Cerebellum (tissue), 4 donors: ENCODE measurements at places on chromosomes 6 and 20. TPM values are rescaled to one million over a fixed set of nuclear protein-coding genes. Genes with fewer than 3 reads are reported as not detected.

The ADGRB3 gene
- 237 TPM for total RNA-seq

DNA sequence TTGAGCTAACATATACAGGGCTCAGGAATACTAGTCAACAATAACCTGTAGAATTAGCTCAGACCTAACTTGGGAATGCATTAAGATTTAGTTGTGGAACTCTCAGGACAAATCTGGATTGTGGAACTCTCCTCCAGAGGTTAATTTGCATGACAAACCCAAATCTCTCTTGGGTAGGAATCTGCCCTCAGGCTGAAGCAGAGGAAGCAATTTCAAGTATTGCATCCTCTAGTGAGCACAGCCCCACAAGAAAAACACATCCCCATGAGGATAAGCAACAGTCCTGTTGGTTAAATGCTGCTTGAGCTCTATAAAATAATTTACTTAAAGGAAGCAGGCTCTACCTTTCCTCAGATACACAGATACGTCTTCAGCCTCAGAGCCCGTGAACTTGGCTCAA lies 170.9 kb upstream of the STXBP5 start:
- DNase-seq = no peak

The LY6G6C gene
- total RNA-seq = not detected

The FANCE gene
- 6.9 TPM for total RNA-seq

GRCh38 chr6:4504700-4505099 lies 271.5 kb upstream of the CDYL start:
- DNase-seq = no peak

The LCA5 gene
- 14.3 TPM for total RNA-seq

- DNase-seq = no peak
Measured at GRCh38 chr6:122798099-122798641, 9.1 kb downstream of the SMPDL3A start.

DNA sequence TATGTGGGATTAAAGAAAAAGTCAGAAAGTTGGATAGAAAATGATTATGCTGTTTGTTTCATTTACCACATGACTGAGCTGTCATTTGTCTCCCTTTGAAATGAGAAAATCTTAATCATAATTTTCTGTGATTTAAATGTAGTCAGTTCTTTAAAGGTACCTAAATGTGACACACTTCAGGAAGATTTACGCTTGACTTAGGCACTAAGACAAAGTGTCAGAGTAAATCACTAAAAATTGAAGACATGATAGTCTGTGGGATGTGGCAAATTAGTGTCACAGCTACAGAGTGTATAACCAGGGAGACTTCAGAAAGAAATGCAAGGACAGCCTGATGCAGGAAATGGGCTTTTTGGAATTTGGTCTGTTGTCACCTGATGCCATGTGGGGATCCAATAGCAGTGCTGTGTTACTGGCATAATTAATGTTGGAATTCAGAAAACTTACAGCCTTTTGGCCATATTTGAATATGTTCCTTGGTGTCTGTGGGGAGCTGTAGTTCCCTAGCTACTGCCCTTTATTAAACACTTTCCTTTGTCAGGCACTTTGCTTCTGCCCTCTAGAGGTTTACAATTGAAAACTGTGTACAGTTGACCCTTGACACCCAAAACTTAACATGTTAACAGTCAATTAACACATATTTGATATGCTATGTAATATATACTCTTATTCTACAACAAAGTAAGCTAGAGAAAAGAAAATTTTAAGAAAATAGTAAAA lies 493.8 kb downstream of the UTRN start:
- DNase-seq = no peak

GRCh38 chr6:34025112-34025807 lies 120.6 kb downstream of the GRM4 start:
- DNase-seq = no peak

The EPB41L1 gene
- 68.0 TPM for total RNA-seq

DNA sequence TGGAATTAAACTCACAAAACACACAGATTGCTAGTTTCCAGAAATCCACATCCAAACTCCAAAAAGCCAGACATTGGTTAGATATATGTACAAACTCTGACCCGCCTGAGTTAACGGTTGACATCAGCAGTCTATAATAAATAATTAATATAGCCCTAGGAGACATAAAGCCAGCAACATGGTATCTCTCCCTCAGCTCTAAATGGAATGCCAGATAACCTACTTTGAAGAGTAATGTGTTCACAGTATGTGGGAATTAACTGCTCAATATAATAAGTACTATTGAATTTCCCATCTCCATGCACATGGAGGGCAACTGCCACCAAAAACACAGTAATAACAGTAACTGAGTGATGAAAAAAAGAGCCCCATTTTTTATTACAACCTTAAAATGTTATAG lies 383.2 kb downstream of the CD83 start:
- DNase-seq = no peak

DNA sequence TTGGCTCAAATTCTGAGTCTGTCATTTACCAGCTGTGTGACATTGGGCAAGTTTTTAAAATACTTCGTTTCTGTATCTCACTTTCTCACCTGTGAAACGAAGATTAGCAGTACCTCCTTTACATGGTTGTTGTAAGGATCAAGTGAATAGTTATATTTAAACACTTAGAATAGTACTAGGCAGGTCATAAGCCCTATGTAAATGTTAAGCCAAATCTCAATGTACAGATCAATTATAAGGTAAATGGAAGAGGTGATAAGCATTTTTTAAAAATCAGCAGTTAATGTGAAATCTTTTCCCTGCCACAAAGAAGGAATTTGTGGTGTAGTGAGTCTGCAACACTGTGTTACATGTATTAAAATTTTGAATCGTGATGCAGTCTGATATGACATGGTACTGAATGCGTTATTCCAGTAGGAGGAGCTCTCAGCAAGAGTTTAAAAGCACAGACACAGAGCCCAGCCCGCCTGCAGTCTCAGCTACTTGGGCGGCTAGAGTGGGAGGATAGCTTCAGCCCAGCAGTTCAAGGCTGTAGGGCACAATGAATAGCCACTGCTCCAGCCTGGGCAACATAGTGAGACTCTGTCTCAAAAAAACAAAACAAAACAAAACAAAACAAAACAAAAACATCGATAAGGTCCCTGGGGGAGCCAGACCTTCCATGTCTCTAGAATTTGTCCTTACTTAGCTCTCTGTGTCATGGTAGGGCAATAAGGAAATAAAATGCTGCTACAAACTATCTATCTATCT lies 46.0 kb downstream of the GTF2H5 start:
- DNase-seq = peak; percentile 71

- peak; percentile 10 for DNase-seq
Measured at GRCh38 chr6:56842686-56843475, 112.0 kb upstream of the BEND6 start.

DNA sequence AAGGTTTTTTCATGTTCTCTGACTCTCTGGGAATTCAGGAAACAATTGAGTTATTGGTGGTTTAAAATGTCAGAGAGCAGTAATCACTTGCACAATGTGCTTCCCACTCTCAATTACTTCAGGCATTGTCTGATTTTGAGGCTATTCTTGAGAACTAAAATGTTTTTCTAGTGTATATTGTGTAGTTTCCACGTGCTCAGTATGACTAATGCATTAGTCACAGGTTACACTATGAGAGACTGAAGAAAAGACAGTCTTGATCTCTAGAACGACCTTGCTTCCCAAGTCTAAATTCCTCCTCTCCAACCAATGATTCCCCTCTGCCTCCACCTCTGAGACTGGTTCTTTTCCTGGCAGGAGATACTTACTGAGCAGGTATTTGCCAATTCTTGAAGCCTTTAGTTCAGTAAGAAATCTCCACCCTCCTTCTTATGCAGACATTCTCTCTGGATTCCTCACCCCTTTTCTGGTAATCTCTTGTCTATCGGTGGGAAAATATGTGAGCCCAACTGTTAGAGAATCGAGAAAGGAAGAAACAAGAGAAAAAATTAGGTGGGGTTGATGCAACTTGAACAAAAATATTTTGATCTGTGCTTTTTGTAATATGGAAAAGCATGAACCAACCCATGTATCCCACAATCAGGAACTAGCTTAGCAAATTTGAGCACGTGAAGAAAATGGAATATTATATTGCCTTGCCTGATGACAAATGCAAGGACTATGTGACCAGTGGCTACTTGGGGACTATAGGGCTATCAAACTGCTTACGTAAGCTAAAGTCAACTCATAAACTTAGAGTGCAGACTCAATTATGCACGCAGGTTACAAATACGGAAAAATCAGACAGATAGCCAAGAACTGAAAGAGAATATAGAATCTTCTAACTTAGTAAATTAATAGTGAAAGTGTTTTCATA lies 61.1 kb upstream of the SLC22A16 start:
- no peak for DNase-seq

DNA sequence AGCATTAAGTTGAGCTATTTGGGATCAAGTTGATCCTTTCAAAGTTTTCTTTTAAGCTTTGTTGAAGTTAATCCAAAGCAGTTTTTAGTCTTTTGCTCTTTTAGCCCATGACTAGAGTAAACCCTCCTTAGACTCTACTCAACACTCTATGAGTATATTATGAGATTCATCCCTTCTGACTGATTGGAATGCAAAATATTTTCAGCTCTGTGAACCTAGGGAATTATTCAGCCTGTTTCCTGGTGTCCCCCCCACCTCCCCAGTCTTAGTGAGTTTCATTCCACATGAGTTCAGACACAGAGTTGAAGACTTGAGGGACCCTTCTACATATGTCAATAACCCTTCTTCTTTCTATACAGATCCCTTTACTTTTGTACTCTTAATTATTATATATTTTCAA lies 413.7 kb downstream of the RFPL4B start:
- no peak for DNase-seq

- no peak for DNase-seq
Measured at GRCh38 chr20:47573559-47573958, 71.9 kb downstream of the NCOA3 start.

DNA sequence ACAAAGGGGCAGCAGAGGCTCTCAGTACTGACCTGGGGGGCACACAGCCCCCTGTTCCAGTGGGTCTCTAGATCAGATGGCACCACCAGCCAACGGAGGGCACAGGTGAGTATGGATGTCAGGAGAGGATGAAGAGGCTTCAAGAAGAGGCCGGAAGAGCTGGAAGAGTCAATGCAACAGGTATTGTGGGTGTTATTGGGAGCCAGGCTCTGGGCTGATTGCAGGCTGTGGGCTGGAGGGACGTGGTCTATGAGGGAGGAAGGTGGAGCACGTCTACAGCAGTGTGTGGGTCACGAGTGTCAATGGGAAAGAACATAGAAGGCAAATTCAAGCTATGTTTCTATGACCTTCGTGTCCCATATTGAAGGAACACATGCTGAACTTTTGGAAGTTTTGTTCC lies 18.8 kb upstream of the TAGAP start:
- DNase-seq = no peak

- DNase-seq = no peak
Measured at GRCh38 chr6:116267836-116268588, 11.7 kb downstream of the TSPYL1 start.

- DNase-seq = peak; percentile 93
Measured at GRCh38 chr6:31652925-31653724, 664 bp upstream of the BAG6 start.

DNA sequence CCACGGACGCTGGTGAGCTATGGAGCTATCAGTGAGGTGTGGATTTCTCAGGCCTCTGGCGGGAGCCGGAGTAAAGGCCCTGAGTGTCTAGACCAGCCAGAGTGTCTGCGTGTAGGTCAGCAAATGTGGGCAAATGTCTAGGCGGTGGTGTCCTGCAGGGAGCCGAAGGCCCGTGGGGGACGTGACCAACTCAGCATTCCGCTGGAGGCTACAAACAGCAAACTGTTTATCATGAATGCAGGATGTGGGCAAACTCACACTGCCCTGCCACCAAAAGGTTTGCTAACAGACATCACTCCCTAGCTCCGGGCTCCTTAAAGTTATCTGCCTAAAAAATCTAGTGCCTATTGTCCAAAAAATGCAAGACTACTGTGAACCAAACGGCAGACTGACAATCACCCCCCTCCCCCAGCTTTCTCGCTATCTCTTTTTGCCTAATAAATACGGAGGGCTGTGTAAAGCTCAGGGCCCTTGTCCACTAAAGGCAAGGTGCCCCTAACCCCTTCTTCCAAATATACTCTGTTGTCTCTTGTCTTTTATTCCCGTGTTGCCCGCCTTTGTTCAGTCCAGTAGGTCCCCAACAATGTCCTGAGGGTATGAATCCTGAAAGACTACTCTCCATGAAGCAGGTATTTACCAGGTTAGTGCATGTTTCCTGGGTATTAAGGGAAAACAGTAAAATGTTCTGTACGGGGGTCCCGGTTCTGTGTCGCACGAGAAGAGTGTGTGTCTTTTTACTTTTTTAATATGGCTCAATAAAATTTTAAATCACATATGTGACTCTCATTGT lies 29.0 kb upstream of the AFDN start:
- no peak for DNase-seq

The RGL2 gene
- total RNA-seq = 25.3 TPM

GRCh38 chr6:168962886-168963285 lies 290.8 kb downstream of the THBS2 start:
- DNase-seq = no peak

DNA sequence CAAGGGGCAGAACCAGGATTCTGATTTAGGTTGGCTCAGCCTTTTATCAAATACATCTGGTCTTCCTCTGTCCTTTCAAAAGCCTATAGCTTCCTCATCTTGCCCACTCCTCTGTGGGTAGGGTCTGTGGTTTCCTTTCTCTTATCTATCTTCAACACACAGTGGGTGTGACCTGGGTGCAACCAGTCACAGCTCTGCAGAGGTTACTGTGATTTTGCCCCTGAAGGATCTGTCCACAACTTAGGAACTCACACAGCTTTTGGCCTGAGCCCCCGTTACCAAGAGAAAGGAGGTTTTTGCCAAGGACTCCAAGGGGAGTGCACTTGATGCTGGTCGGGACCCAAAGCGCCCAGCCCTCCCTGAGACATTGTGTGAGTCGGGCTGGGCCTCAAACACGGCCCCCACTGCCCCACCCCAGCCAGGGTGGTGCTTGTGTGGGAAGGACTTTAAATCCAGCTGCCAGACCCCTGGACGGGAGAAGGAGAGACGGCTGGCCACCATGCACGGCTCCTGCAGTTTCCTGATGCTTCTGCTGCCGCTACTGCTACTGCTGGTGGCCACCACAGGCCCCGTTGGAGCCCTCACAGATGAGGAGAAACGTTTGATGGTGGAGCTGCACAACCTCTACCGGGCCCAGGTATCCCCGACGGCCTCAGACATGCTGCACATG lies at the start of gene PI16:
Gene PI16 (plus strand): TSS at position 477 of the 670 bp plus-strand sequence. CDS start 23 bp downstream, at position 500.
- no peak for DNase-seq

The ELOVL5 gene
- 50.4 TPM for total RNA-seq

GRCh38 chr20:420166-420620 lies 12.1 kb downstream of the RBCK1 start:
- DNase-seq = no peak

The UNC5CL gene
- total RNA-seq = 0.64 TPM

The GJA1 gene
- total RNA-seq = 82.9 TPM

GRCh38 chr20:37657924-37658804 lies 35.7 kb upstream of the CTNNBL1 start:
- DNase-seq = no peak
